Activated CD4-positive, CD25-positive, alpha-beta regulatory T cell treated with anti-CD3 and anti-CD28 coated beads, Interleukin-2, amount 50 U/mL, for 24 hours (primary cell): ENCODE measurements at places on chromosomes 13 and 19.

DNA sequence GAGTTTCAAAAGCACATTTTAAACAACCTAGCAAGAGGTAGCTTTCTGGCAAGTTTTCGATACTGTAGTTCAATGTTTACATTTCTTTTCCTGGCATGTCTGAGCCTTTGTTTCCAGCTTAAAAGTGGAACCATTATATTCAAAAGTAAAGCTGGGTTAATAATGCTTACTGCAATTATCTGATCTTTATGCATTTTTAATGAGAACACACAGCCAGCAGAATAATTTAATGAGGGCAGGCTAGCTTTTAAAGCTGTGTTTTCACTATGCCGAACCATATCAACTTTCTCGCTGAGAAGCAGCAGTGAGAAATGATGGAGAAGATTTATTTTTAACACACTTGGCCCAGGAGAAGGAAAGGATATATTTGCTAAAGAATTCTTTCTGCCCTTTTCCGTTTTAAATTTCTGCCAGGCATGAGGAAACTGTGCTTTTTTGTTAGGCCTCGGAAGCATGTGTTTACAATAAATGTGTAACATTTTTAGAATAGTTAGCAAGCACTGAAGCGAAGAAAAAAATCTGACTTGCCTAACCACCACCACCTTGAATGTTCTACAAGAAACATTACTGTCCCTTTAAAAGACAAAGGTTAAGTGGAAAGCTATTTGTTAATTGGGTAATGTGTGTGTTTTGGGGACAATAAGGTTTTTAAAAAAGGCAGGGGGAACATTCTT is 1.0 kb downstream of the MBNL2 start:
- ATAC-seq, result no peak

- ATAC-seq, result no peak
These were observed 290.2 kb downstream of the ZNF536 start for GRCh38 chr19:30662211-30662861.

DNA sequence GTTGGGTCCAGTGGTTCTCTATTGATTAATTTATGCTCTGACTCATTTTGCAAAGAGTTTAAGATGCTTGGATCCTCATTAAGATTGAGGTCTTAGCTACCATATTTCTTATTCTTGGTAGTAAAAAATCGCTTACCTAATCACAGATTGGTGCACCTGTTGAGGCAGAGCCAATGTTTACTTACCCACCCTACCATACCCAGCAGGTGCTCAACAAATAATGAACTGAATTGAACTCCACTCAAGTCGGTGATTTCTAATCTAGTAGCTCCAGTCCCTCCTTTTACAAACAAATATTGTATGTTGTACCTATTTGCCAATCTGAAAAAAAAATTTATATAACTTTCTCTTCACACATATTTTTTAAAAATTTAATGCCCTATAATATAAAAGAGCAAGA is 361.0 kb downstream of the FGF14 start:
- ATAC-seq, result no peak

DNA sequence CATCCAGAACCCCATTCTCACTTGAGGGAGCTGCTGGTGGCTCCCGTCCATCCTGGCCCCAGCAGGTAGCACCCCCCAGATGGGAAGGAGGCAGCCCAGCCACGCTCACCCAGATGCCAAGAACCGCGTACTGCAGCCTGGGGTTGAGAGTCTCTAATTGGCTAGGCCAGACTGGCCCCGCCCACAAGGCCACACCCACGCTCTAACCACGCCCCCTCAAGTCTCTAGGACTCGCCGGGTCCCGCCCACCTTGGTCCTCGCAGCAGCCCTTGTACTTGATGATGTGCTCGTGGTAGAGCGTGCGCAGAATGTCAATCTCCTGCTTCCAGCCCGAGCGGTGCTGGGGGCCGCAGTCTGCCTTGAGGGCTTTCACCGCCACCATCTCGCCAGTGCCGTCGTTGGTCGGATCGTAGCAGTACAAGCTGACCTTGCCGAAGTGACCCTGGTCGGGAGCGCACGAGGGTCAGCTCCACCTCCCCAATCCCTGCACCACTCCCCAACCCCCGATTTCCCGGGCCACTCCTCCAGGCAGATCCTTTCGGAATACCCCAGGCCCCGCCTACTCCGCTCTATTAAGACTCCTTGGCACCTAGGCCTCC is 14.5 kb upstream of the ICAM3 start:
- peak; percentile 41 for ATAC-seq

DNA sequence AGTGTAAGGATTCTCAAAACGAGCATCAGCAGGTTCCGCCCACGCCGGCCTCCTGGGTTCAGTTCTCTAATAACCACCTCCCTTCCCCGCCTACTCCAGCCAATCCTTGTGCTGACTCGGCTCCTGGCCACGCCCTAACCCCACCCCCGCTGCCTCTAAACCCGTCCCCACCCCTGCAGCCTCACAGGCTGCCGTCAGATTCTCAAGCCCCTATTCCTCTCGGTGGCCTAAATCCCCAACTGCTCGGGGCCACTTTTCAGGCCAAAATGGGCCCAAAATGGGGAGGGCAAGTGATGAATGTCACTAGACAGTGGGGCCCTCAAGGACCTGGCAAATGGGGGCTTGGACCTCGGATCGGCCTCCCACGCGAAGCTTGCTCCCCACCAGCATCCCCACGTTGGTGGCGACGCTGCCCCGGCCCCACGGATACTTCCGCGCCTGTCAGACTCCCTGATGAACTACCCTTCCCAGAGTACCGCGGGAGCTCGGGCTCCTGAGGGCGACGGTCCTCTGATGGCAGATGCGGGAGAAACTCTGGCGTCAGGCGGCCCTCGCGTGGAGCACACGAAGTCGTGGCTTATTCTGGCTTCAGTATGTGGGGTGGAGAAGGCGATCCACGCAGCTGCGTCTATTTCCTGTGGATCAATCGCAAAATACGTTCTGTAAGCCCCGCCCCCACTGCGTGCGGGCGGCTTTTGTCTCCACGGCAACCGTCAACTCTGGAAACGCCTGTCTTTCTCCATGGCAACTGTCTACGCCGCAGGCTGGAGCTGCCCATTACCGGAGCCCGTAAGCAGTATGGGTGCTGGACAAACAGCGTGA is 24.8 kb downstream of the ZNF473 start:
- peak; percentile 95 for ATAC-seq

DNA sequence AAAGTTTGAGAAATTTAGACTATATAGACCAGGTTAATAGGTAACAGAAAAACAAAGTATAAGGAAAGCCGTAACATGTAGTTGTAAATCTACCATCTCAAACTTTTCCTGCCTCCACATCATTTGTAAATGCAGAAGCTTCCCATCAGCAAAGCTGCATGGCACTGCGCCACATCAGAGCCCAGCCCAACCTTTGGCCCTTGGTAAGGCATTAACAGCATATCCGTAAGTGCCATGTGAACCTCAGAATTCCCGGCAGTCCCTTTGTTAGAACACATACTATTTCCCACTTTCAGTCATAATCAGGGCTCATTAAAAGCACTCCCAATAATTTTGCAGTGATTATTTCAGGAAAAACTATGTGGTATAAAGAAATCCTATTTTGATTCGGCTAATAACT is 51.6 kb downstream of the MPHOSPH8 start:
- no peak for ATAC-seq

GRCh38 chr13:110925023-110925612 is 10.2 kb upstream of the ANKRD10 start:
- no peak for ATAC-seq

GRCh38 chr19:56306016-56306415 is 8.6 kb downstream of the ZSCAN5A start:
- ATAC-seq, result no peak

- ATAC-seq, result peak; percentile 44
These were observed 14.7 kb downstream of the ELL start for GRCh38 chr19:18507021-18507726.

GRCh38 chr19:10553943-10554381 is 10.3 kb downstream of the ATG4D start:
- ATAC-seq, result peak; percentile 51
